Skeletal muscle cell (primary cell): ENCODE measurements at places on chromosomes 3 and 15.

GRCh38 chr15:88234711-88235110 lies 21.8 kb downstream of the NTRK3 start:
- DNase-seq, result no peak

- DNase-seq, result no peak
These were observed 564 bp downstream of the IL16 start for GRCh38 chr15:81197255-81197630.

DNA sequence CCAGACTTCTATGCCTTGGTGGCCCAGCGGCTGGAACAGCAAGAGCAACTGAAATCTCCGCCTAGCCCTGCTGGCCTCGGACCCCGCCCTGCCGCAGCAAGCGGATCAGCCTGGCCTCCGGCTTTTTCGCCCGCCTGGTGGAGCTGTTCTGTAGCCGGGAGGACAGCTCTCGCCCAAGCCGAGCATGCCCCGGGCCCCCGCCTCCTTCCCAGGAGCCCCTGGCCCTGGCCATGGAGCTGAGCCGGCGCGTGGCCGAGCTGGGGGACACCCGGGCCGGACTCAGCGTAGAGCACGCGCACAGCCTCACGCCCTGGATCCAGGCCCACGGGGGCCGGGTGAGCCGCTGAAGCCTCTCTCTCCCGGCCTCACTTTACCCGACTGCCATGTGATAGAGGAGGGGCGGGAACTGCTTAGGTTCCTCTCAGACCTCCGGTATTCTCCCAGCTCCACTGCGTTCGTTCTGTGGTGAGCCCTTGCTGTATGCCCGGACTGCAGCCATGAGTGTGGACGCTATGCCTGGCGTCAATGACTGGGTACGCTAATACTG lies 24.1 kb upstream of the MRPL3 start:
- DNase-seq, result no peak

DNA sequence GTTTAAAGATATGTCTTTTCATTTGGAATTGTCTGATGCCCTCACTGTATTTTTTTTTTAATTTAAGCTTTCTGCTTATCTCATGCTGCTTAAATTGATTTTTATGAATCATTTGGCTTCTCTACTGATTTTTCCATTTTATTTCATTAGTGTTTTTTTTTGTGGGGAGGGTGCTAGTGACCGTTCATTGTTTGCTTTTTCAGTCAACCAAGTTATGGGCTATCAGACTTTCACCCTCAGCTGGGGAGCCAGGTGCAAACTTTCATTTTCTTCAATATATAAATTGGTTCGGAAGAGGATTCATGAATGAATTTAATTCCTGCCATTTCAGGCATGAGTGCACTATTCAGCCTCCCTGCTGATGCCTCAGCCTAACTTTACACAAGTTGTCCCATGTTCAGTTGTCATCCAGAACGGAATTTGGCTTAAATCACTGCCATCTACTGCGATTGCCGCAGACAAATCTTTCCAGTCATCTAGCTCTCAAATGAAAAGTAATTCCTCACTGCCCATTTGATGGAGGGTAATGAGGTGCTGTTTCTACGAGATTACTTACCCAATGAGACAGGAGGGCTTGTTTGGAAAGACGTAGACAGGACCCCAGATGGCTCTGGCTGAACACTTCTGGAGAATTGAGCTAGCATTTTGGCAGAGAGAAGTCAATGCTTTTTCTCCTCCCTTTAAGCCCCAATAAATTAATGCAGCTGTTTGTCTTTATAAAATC lies 89.9 kb upstream of the RORA start:
- DNase-seq, result no peak

DNA sequence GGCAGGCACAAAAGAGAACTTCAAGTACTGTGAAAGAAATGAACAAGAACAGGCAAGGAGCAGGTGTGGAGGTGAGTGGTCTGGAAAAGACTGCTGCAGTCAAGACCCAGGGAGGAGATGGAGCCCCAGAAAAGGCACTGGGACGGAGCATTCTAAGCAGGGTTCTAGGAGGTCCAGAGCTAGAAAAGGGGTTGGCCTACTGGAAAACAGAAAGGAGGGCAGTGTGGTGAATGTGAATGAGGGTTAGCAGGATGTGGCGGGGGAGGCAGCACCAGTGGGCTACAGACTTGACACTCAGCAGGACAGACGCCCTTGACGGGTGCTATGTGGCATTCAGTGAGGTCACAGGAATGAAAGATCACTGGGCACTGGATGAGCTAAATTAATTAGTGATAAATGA lies 75.7 kb downstream of the SENP2 start:
- DNase-seq, result no peak

- DNase-seq, result no peak
These were observed 79.1 kb upstream of the ABI3BP start for GRCh38 chr3:101072300-101072699.

DNA sequence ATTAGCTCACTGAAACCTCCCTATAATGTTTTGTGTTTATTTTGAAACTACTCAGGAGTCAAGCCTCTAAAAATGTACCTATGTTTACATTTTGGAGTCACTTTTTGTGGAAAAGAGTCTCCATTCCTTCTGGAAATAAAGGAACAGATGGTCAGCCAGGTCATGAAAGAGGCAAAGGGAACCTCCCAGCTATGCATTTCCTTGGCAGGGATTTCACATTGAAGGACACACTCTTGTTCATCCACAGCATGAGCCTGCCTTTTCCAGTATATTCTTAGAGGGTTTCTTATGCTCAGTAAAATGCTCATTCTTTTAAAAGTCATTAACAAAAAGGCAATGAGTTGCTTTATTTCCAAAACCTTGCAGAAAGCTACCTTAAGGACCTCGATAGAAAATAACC lies 20.8 kb downstream of the STAC start:
- no peak for DNase-seq

DNA sequence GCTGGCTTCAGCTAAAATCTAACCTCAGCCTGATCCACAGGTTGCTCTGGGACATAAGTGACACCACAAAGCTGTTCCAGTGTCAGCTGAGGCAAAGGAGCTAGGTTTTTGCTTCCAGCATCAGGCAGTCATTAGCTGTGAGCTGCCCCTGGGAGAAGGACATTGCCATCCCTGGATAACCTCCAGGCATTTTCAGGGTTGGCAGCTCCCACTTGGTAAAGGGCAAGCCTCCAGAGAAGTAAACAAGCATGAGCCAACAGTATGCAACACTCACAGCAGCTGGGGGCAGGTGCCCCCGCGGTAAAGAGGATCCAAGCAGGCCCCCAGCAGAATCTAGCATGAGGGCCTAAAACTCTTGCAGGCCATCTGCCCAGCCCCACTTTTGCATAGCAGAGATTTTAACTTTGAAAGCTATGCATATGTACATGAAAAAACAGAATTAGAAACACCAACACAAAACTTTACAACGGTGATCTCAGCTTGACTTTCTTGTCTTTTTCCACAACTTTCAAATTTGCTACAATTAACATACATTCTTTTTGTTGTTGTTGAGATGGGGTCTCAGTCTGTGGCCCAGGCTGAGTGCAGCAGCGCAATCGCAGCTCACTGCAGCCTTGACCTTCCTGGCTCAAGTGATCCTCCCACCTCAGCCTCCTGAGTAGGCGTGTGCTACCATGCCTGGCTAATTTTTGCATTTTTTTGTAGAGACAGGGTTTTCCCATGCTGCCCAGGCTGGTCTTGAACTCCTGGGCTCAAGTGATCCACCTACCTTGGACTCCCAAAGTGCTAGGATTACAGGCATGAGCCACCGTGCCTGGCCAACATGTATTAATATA lies 83.8 kb upstream of the TPM1 start:
- DNase-seq, result no peak

- DNase-seq, result no peak
These were observed 158.4 kb upstream of the NAALADL2 start for GRCh38 chr3:174700736-174701135.

DNA sequence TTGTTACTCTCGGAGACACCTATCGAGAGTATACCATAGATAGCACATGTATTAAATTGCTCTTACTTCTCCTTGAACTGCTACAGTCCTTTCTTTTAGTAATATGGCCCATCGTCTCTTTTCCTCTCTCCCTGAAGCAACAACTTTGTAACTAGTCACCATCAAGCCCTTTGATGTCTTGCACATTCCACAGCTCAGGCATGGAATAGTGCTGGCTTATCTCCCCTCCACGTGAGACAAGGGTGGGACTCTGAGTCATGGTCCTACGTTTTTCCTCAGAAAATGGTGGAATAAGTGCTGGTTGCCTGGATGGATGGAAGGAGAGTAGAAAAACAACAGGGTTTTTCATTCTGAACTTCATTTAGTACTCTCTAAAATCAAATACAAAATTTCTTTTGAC lies 163.3 kb upstream of the MBNL1 start:
- DNase-seq, result no peak

GRCh38 chr3:194259982-194260766 lies 91.0 kb downstream of the CPN2 start:
- DNase-seq, result no peak

DNA sequence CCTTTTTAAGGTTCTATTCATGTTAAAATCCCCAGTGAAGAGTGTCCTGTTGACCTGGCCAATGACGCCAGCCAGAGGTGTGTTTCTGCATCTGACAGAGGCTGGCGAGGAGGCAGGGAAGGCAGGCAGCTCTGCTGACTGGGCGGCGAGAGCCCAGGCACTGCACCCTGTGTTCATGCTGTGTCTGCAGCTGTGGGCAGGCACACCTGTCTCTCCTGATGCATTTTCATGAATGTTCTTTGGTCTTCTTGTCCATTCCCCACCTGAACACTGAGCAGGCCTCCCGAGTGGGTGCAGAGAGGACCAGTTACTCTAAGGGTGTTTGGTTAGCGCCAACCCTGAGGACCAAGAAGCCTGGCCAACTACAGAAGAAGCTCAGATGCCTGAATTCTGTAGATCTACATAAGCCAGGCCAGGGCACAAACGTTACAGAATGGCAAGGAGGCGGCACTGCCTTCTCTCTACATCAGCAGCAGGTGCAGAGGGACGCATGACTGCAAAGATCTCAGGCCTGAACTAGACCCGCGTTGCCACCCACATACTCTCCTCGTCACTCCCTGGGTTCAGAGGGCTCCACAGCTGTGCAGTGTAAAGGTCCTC lies 233.7 kb downstream of the OCA2 start:
- DNase-seq, result no peak

DNA sequence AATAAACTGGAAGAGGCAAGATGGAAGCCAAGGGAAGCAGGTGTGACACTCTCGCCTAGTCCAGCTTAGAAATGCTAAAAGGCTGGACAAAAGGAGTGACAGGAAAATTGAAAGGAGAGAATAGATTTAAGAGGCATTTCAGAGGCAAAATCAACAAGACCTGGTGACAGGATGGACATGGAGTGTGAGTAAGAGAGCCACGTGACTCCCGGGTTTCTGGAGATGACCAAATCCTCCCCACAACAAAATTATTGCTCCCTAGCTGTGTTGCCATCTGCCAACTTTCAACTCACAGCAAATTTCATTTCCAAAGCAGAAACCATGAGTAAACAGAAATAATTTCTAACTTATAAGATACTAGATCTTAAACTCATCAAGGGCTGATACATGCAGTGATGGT lies 52.6 kb downstream of the MTHFS start:
- DNase-seq, result no peak

- DNase-seq, result no peak
These were observed 5.9 kb downstream of the ADPRH start for GRCh38 chr3:119585208-119585607.
